ENCODE measurements at places on chromosomes 1 and 21.

DNA sequence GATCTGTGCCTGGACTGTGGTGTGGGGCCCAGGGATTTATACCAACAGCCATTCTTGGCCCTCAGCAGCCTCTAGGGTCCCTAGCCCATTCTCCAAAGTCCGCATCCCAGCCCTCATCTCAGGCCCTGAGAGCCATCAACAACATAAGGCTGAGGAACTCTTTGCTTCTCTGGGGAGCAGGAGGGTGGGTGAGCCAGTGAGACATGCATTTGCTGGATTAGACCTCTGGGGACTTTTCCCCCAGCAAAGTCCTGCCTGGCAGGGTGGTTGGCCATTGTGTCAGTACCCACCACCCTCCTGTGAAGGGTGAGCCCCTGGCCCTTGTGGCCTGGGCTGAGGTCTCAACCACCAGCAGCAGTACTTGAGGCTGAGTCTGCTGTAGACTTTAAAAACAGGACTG is 24.2 kb upstream of the FAM20B start:
- no peak for DNase-seq

GRCh38 chr1:88016947-88017346 is 667.1 kb upstream of the PKN2 start:
- no peak for DNase-seq

DNA sequence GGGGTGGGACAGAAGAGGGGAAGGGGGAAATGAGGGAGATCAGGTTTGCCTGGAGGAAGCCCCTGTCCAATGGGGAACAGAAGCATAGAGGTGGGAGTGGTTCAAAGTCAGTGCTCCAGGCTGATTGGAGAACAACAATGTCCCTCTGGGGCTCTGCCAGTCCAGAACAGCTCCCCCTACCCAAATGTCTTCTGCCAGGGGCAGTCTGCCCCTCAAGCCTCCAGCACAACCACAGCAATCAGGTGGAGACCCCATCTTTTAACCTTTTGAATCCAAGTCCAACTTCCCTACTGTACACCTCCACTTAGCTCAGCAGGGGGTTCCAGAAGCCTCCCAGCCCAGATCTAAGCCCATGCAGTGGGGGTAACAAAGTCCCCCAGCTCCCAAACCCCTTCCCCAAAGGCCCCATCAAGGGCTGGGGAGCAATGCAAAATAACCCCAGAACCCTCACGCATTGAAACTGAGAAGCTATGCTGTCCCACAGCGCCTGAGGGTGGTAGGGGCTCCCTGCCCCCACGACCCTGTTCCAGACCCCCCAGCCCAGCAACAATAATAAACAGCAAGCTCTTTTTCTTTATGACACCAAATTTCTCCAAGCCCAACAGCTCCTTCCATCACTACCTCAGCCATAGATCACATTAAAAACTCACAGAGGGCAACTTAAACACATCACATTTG is 3.3 kb downstream of the AHDC1 start:
- DNase-seq = no peak

GRCh38 chr1:85449356-85449755 is 15.6 kb downstream of the DDAH1 start:
- DNase-seq = no peak

DNA sequence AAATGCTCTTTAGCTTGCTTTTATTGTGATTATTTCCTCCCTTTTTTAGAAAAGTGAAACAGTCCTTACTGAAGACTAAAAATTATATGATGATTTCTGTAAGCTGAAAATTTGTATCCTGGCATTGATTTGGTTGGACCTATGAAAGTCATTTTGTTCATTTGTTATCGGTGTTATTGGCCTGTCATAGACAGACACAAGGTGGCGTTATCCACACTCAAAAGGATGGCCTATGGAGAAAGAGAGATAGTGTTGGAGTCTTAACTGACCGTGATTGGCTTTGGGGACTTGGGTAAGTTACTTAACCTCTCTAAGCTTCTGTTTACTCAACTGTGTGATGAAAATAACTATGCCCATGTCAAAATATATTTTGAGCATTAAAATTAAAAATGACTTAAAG is 203.6 kb upstream of the CHODL start:
- DNase-seq = no peak

GRCh38 chr1:212042436-212042835 is 6.9 kb downstream of the DTL start:
- DNase-seq = no peak

- DNase-seq = no peak
These were observed 293.3 kb upstream of the RUNX1 start for GRCh38 chr21:35342440-35342839.

- DNase-seq = no peak
These were observed 25.4 kb downstream of the NUP210L start for GRCh38 chr1:154129391-154129970.

GRCh38 chr1:61864489-61864888 is 122.2 kb downstream of the PATJ start:
- DNase-seq = no peak

- no peak for DNase-seq
These were observed 44.6 kb downstream of the RHBG start for GRCh38 chr1:156413391-156414246.

- DNase-seq = no peak
These were observed 164.4 kb upstream of the DPT start for GRCh38 chr1:168893359-168893801.

GRCh38 chr1:91046766-91047165 is 24.9 kb upstream of the ZNF644 start:
- no peak for DNase-seq

Data from activated naive CD4-positive, alpha-beta T cell (primary cell).